Stimulated activated CD4-positive, alpha-beta T cell treated with anti-CD3 and anti-CD28 coated beads, Interleukin-4, amount 100 ng/mL, for 24 hours (primary cell): ENCODE measurements at places on chromosomes 7 and 10.

- DNase-seq = no peak
Observed at GRCh38 chr10:9382533-9382866, 1328.0 kb downstream of the GATA3 start.

- DNase-seq = no peak
Observed at GRCh38 chr7:142833174-142834048, 21.5 kb upstream of the EPHB6 start.

DNA sequence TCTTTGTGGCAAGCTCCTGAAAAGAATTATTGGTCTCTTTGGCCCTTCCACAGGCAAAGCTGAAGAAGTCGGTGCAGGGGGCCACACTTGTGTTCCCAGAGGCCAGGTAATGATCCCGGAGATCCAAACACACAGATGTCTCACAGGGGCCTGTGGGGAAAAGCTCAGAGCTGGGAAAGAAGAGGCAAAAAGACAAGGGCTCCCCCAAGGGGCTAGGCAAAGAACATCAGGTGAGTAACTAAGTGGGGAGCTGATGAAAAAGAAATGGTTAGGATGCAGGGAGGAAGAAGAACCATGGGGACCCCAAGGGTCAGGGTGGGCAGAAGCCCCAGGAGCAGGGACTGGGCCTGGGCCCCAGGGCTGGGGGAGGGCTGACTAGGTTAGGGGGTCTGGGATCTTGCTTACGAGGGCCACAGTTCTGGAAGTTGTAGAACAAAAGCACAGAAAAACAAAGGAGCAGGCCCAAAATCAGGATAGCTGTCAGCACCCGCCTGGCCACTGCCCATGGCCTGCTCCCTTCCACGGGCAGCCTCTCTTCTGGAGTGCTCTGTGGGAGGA is 1.1 kb downstream of the KEL start:
- DNase-seq = no peak

GRCh38 chr7:75808106-75808505 is 5.5 kb downstream of the CCL24 start:
- DNase-seq = no peak

- DNase-seq = no peak
Observed at GRCh38 chr10:93299195-93299594, 182.9 kb downstream of the MYOF start.

DNA sequence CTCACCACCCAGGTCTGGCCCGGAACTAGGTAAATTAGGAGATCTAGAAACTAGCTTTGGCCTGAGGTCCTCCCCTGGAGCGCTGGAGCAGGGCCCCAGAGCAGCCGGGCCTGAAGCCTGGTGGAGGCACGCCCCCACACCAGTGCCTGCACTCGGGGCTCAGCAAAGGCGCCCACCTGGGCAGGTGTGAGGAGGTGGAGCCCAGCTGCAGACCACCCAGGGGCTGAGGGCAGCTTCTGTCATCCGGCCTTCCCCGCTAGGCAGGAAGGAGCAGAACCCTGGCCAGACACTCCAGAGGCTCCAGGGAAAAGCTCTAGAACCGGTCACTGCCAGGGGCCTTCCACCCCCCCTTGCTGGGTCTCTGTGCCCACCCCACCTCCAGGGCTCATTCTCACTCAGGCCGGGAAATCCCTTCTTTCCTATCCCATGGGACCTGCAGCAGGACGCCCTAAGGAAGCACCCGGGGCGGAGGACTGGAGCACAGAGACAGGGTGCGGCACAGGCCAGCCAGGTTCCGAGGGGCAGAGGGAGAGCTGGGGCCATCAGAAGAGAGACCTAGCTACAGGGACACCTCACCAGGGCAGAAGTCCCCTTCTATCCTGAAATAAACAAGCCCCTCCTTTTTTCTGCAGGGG is 161.2 kb downstream of the NRF1 start:
- DNase-seq = no peak

- DNase-seq = no peak
Observed at GRCh38 chr7:32670110-32671025, 175.1 kb downstream of the AVL9 start.

DNA sequence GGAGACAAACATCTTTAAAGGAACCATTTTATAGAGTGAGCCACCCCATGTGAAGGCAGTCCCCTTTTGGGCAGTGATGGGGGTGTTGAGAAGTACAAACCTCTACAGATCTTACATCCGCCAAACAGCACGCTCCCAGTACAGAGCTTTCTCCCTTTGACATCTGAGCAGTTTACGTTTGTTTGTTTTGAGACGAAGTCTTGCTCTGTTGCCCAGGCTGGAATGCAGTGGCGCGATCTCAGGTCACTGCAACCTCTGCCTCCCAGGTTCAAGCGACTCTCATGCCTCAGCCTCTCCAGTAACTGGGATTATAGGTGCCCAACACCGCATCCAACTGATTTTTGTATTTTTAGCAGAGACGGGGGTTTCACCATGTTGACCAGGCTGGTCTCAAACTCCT is 128.9 kb downstream of the CCDC3 start:
- no peak for DNase-seq

- no peak for DNase-seq
Observed at GRCh38 chr7:5582532-5582935, 158.9 kb upstream of the TNRC18 start.

DNA sequence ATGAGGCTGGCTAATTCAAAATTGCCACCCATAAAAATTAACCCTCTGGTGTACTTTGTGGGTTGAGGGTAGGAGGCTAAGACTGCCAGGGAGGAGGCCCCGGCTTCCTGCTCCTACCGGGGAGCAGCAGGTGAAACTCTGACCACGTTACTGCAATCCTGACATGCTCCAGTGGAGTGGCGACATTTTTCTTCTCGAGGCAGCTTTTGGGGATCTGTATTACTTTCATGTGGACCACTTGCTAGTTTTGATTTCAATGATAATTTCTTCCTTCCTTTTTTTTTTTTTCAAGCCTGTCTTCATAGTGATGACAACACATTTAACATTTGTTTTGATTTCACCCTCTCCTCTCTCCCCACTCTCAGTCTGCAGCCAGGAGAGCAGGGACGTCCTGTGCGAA is 14.6 kb downstream of the GATA3 start:
- DNase-seq = no peak

- no peak for DNase-seq
Observed at GRCh38 chr10:51630640-51631005, 68.8 kb downstream of the CSTF2T start.

- DNase-seq = no peak
Observed at GRCh38 chr7:47635091-47636080, 53.5 kb upstream of the TNS3 start.

DNA sequence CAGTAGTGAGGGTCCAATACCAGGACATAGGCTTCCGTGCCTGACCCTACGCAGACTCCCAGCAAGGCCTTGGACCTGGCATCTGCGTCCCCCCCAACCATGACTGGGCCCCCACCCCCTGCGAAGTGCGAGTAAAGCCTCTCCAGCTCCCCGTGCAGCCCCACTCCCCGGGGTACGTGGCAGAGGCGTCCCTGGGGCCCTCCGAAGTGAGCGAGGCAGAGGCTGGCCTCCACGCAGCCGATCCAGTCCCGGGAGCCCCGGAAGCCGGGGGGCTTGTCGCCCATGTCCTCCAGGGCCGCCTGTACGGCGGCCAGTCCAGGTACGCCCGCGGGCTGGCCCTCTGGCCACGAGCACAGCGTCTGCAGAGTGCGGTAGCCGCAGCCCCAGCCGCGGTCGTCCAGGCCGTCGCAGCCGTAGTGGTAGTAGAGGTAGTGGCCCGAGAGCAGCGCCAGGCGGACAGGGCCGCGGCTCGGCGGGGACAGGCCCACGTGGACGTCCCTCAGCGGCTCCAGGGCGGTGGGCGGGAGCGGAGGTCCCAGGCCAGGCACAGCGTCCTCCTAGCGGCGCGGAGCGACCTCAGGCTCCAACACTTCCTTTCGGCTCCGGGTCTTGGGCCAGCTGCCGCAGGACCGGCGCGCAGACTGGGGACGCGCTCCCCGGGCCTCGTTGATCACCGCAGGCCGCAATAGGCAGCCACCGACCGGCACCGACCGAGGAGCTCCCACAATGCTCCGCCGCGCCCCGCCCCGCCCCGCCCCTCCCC is at the start of gene UFSP1:
TSS of gene UFSP1 (minus strand) at position 728 of the 763 bp plus-strand sequence. CDS start at position 284, 444 bp downstream.
- DNase-seq = no peak

DNA sequence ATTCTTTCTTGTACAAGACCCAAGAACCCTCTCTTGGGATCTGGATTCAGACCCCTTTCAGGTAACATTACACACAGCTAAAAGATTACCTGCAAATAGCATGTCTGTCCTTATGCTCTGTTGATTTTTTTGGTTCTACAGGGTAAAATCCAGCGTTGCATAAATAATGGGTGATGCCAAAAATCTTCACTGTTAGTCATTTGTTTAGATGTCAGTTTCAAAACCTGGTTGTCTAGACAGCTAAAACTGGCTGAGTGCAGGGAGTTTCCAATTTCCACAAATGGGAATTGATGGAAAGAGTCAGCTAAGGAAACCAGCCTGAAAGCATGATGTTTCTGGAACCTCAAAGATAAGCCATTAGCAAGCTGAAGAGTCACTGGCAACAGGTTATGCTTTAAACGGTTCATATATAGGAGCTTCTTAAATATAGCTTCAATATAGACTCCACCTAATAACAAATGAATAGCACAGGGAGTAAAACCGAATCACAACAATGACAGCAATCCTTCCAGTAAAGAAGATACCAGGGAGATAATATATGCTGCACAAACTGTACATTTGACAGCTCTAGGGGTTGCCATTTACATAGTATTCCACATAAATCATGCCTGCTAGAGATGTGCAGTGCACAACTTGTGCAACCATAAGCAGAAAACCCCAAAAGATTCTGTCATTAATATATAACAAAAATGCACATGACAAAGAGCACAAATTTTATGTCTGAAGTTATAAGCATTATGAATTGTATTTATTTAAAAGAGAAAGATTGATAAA is 20.4 kb downstream of the CCDC71L start:
- no peak for DNase-seq

GRCh38 chr10:11677480-11677879 is 64.7 kb upstream of the ECHDC3 start:
- no peak for DNase-seq
